HT1080 (cell line): ENCODE measurements at places on chromosomes 7 and 10. TPM values are rescaled to one million over a fixed set of nuclear protein-coding genes. Genes with fewer than 3 reads are reported as not detected.

Gene ERVW-1
- not detected in 2 replicates for total RNA-seq

DNA sequence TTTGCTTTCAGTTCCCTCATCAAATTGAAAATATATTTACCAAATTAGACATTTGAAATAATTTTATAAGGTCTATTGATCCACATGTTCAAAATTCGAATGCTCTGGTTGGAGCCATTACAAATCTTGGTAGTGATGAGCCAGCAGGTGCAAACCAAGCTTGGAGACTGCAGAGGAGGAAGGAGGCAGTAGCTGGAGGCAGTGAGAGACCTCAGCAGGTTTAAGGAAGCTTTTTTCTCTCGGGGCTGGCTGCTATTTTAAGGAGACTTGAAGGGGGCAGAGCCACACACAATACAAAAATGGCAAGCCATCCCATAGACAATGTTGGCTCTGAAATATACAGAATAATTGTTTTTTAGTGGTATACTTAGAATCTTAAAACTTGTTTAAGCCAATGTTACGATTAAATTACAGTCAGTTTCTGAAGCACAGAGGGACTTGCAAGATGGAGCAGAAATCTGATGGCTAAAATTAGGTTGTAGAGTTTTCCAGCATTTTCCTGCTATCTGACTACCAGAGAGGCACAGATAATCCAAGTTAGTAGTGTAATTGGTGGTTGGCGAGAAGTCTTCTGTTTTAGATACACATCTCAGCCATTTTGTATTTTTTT lies 185.8 kb downstream of the SNX10 start:
- DNase-seq, result no peak

- no peak for DNase-seq
These were observed 82.5 kb downstream of the COBL start for GRCh38 chr7:51234139-51234538.

Gene ZNF37A
- total RNA-seq, result 11.5 and 13.6 TPM in 2 replicates

GRCh38 chr7:76122516-76123239 lies 74.8 kb downstream of the MDH2 start:
- DNase-seq, result peak; percentile 47

DNA sequence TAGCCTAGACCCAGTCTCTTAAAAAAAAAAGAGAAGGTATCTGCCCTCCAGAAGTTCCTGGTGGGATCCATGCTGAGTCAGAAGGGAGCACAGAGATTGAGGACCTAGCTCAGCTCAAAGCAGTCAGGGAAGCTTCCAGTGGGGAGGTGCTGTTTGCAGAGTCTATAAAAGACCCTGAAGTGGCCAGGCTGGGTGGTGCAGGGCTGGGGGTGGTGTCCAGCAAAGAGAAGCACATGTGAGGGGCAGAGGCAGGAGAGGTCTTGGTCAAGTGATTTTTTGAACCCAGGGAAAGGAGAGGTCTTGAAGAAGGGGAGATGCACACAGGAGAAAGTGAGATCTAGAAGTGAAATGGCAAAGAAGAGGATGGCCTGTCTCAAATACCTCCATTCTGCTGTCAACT lies 130.4 kb upstream of the PODXL start:
- no peak for DNase-seq

Gene HMX2
- 0.06 TPM in 1 of 2 replicates, not detected in the other for total RNA-seq

GRCh38 chr10:124678557-124679240 lies 65.5 kb downstream of the FAM53B start:
- no peak for DNase-seq

DNA sequence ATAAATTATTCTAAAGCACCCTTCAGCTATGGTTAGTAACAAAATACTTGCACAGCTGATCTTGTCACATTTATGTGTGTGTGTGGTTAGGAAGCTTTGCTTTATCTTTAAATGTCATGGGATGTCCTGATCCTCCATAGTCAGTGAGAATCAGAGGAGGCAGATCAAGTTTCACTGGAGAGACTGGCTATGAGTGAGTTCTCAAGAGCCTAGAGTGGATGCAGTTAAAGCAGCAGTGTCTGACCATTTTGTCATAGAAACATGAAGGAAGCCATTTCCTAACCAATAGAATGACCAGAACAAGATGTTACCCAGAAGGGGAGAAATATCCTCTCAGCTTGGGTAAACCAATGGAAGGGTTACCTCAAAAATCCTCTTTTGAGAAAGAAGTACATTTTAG lies 207.2 kb upstream of the DKK1 start:
- DNase-seq, result no peak
